ENCODE measurements at places on chromosomes 2 and 18. TPM values are rescaled to one million over a fixed set of nuclear protein-coding genes. Genes with fewer than 3 reads are reported as not detected.

GRCh38 chr18:62281684-62282083, 43.4 kb upstream of the TNFRSF11A start:
- peak; percentile 9 for DNase-seq

DNA sequence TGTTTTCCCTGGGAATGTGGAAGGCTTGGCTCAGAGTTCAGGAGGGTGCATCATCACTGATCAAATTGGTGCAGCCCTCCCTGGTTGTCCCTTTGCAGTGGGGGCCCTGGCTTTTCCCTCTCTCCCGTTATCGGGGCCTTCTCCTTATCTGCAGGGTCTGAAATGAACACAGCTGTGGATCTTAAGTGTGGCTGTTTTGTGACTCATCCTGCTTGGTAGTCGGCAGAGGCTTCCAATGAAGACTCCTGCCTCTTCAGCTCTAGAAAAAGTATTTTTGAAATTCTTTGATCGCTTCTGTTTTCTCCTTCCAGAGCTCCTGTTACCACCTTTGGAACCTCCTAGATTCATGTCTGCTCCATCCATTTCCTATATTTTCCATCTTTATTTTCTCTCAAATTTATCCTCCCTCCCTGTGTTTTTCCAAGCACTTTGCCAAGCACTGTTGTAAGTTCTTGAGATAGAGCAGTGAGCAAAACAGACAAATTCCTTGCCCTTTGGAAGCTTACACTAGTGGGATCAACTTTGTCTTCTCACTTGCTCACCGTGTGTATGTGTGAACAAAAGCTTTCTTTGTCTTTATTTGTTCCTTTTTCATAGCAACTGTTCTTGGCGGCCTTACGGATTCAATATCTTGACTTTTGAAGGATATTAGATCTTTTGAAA, 45.7 kb downstream of the RALB start:
- DNase-seq = no peak

RBMS1 gene
- total RNA-seq = 54.7 TPM

GDF7 gene
- total RNA-seq = not detected

DNA sequence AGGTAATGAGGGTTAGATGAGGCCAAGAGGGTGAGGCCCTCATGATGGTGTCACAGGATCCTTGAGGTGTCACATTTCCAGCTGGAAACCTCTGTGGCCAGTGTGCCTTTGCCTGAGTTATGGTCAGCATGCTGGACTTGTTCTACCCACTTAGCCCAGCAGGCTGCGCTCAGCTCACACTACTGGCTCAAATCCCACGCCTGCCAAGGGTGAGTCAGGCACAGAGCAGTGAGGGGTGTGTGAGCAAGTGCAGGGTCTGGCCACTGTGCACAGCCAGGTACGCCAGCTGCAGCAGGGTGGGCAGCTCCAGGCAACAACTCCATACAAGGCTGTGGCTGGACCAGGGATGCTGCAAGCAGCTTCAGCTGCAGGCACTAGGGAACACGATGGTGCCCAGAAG, 616.6 kb upstream of the FSHR start:
- DNase-seq = no peak

TMEM163 gene
- total RNA-seq = 0.65 TPM

DNA sequence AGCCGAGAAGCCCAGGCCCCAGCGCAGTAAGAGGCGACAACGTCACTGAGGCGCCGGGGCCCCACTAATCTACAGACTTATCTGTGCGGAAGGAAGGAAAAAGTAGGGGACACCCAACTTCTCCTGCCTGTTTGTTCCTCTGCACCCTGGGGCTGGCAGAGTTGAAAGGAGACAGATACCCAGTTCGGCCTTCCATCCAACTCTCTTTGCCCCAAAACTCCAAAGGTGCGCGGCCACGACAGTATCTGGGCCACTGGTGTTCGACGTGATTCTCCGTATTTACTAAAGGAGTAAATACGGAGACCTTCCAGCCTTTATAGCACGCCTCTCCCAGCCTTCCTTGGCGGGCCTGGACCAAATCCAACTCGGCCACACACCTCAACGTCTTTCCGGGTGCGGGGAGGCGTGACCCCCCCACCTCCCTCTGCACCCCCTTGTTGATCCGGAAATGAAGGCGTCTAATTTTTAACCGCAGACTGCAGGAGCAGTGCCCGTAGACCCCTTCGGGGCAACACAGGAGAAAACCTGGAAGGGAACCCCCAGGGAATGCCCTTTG, 1.6 kb downstream of the SMAD7 start:
- no peak for DNase-seq
